ENCODE measurements at places on chromosomes 6 and 20.

GRCh38 chr6:35362200-35362599 is 19.8 kb downstream of the PPARD start:
- no peak for DNase-seq

GRCh38 chr20:24379484-24379927 is 89.9 kb upstream of the SYNDIG1 start:
- DNase-seq, result no peak

DNA sequence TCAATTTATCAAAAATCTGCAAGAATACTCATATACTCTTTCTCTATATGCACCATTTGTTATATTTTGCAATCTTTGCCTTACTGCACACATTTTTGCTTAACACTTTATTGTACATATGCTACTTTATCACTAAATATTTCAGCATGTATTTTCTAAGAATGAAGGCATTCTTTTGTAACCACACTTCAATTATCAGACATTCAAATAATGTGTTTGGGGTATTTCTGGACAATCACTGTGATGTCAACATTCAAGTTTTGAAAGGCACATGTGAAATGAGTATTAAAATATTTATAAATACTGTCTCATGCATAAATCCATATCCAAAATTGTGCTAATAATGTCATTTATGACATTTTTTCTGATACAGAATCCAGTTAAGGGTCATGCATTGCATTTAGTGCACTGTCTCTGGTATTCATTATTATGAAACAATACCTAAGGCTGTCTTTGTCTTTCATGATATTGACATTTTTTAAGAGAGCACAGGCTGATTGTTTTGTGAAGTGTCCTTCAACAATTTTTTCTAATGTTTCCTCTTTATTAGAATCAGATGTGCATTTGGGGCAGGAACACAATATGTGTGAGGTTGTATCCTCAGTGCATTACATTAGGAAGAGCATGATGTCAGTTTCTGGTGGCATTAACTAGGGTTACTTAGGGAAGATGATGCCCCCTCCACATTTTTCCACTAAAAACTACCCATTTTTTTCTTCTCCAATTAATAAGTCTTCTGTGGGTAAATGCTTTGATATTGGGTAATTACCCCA is 105.7 kb downstream of the MTFR2 start:
- DNase-seq, result no peak

DNA sequence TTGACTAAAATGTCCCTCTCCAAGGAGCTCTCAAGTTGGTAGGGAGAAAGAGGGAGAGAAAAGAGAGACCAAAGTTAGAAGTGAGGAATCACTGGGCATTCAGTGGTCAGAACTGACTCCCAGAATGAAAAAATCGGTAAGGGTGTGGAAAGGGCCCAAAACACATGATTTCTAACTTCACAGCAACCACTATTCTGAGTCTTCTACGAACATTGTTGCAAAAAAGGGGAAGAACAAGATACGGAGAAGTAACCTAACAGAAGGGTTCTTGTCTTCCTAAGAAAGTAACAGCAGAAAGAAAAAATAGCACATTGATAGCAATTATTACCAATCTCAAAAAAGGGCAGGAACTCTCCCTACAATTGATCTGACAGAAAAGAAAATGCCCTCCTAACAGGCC is 65.6 kb downstream of the ATP9A start:
- DNase-seq, result no peak

- no peak for DNase-seq
These were observed 893 bp downstream of the POLR1H start for GRCh38 chr6:30061858-30062458.

GRCh38 chr6:160348223-160349019 is at the start of gene SLC22A3:
Gene SLC22A3 (plus strand): TSS chr6:160348378. CDS start chr6:160348420, 42 bp downstream.
- DNase-seq, result no peak

DNA sequence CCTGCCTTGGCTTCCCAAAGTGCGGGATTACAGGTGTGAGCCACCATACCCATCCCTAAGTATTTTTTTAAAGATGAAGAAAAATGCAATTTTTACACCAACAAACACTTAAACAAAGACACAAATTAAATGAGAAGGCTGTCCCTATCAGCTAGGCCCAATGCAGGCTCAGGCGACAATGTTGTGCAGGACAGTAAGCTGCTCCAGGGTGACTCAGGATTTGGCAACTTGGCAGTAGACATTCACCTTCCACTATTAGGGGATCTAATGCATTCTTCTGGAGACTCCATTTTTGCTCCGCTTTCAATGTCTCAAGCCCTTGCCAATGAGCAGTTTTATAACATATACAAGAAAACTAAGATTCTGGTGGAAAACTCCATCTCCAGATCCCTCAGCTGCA is 19.7 kb downstream of the NDRG3 start:
- no peak for DNase-seq

DNA sequence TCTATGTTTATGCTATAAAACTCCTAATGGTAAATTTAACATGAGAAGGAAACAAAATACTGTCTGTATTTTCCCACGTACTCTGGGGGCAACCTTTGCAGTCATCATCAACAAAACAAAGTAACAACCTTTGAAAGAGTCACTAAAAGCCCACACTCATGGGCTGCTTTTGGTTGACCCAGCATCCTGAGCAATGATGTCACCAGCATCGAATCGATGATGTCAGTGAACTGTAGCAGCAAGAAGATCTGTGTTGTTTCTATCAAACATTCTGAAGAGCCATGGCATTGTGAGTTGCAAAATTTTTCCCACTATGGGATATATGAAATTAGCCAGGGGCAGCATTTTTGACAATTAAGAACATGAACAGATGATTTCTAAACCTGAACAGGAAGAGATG is 300.1 kb downstream of the HIVEP2 start:
- DNase-seq, result no peak

DNA sequence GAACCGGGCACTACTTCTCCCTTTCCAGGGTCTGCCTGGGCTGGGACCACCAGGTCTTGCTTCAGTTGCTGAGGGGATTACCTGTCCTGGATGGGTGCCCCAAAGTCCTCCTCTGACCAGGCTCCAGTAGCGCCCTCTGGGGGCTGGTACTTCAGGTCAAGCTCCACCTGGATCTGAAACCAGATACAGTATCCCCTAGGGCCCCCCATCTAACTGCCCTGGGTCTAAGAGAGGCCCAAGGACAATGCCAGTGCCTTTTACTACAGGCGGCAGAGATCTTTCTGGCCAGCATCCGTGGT is 11.2 kb upstream of the SPAG4 start:
- DNase-seq, result no peak

GRCh38 chr6:4848382-4849068 is 72.3 kb downstream of the CDYL start:
- DNase-seq, result no peak

DNA sequence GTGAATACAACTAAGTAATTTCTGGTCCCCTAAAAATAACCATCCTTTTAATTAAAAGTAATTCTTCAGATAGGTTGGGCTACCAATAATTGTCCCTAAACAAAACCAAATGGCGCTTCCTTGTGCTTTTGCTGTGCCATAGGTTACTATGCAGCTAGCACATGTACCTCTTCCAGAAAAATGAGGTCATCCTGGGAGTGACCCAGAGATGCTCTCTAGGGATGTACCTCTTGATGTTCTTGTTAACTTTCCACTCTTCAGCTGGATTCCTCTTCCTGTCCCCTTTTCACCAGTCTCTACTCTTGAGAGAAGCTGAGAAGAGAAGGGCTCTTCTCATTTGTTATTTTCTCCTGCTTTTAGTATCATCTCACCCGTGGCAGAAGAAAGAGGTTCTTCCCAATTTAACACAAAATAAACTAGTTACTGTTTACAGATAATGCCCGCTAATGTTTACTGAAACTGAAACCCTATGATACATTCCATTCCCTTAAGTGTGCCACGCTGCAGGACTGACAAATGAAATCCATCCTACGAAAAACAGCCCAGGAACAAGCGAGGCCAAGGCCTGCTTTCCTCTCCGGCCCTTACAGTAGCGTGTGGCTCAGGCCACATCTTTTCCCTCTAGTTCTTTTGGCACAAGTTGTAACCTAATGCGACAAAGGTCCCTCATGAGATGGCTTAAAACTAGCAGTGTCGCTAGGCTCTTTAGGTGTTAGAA is 24.2 kb downstream of the MRS2 start:
- DNase-seq, result no peak

GRCh38 chr6:160116411-160116810 is 5.2 kb upstream of the SLC22A1 start:
- no peak for DNase-seq

DNA sequence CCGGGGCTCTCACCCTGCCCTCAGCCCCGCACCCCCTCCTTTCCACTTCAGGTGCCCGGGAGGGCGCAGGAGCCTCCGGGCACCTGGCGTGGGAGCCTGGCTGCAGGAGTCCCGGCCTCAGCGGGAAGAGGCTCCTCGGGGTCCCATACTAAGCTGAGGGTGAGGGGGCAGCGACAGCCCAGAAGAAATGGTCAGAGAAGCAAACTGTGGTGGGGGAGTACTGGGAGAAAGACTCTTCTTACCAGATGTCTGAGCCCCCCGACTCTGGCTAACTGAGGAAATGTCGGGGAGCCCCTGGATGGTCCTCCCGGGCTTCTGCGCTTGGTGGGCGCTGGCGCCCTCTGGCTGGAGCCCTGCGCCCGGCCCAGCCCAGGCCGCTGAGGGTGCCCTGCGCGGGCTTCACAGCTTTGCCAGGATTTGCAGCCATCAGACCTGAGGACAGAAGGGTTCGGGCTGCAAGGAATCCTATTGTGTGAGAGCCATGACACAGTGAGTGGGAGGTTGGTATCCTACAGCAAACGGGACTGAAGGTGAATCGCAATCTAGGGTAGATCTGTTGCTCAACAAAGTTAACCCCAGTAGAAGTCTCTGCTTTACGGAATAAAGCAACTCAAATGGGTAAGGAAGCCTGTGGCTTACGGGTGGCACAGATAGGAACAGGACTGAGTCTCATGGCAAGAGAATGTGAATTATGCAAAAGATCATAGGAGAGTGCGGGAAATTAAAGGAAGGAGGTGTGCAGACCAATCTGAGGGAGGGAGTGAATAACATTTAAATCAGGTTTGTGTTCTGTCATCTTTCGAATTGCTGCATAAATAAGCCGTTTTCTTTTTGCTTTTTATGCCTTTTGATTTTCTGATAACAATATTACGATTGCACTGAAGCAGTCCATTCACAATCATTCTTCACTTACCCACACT is 639 bp upstream of the RCAN2 start:
- DNase-seq, result peak; percentile 66

DNA sequence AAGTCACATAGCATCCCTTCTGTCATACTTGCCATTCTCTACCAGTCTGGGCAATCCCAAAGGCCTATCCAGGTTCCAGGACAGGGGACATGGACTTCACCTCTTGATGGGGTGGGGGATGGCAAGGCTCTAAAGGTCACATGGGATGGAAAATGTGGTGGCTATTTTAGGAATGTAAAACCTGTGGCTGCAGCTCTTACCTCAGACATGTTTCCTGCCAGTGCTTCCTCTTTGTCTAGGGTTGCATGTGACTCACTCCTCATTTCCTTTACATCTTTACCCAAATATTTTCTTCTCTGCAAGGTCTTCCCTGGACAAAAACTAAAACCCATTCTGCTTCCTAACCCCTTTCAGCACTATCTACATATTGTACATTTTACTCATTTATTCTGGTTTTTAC is 135.7 kb downstream of the BTBD3 start:
- DNase-seq, result no peak

- DNase-seq, result no peak
These were observed 10.3 kb downstream of the PREX1 start for GRCh38 chr20:48817367-48818030.

DNA sequence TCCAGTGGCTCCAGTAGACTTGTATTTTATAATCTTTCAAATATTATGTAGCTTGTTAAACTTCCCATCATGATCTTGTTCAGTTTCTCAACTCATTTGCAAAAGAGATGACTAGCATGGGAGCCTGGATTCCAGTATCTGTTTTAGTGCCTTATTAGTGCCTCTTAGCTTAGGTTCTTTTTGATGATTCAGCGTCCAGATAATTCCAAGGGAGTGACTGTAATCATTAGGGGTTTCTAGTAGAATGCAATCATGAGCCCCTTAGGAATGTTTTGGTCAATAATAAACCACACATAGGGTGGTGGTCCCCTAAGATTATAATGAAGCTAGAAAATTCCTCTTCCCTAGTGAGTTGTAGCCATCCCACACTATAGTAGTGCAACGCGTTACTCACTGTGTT is 7.0 kb downstream of the CD2AP start:
- no peak for DNase-seq

DNA sequence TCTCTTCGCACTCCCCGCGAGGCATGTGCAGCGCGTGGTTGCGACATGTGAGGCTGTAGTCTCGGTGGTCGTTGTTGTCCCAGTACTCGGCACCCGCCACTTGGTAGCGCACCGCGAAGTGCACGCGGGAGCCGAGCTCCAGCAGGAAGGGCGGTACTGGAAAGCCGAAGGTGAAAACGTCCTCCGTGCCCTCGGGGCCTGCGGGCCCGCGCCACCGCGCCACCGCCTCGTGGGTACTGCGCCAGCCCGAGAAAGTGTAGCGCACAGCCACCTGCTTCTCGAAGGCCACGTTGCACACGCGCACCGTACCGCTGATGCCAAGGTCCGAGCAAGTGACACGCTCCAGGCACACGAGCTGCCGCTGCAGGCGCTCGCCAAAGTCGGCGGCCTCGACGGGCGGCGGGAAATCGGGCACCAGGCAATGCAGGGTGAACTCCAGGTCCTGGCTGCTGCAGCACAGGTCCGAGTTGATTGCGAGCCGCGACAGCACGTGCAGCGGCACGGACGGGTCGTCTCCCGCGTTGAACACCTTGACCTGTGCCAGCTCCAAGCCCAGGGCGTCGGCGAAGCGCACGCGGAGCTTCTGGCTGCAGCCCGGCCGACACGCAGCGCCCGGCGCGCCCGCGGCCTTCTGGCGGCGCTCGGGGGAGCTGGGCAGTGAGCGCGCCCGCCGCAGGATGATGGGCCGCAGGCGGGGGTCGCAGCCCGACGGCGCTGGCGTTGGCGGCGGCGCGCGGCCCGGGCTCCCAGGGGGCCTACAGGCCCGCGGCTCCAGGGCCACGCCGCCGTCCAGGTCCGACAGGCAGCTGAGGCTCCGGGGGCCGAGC is 840 bp downstream of the PPP1R3D start:
- DNase-seq, result no peak

GRCh38 chr6:85114581-85114935 is 335.3 kb upstream of the NT5E start:
- no peak for DNase-seq

GRCh38 chr20:34557936-34558319 is 590 bp upstream of the MAP1LC3A start:
- DNase-seq, result no peak

DNA sequence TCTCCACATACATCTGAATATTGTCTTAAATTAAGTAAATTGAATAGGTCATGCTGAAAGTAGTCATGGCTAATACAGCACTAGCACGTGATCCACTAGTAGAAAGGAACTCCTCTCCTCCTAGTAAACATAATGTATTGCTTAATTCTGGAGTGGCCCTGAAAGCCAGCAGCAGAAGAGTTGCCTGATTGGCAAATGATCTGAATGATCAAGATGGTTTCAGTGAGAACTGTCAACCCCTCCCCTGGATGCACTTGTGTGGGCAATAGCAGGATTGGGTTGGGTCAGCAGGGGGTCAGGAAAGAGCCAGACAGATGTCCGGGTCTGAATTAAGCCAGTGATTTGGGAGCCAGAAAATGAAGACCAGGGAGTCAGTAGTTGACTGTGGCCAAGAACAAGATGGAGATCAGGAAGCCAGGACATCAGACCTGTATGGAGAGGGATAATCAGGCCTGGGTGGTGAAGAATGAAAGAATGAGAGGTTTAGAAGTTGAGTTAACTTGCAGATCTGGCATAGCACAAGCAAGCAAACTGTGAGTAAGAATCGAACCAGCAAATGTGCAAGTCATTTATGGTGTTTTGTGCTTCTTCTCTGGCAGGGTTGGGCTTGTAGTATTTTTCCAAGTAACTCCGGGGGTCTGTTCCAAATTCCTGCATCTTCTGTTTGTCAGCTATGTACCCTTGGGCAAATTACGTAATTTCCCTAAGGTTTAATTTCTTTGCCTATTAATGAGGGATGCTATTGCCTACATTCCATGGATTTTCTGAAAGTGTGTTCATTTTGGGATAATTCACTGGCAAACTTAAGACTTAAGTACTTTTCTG is 304.9 kb downstream of the CD109 start:
- DNase-seq, result no peak
